ENCODE measurements at places on chromosomes 5 and 9. TPM values are rescaled to one million over a fixed set of nuclear protein-coding genes. Genes with fewer than 3 reads are reported as not detected.
A peak's percentile ranks its signal among the peaks of the same experiment; 100 is the strongest.

The DDX4 gene
- total RNA-seq, result not detected

DNA sequence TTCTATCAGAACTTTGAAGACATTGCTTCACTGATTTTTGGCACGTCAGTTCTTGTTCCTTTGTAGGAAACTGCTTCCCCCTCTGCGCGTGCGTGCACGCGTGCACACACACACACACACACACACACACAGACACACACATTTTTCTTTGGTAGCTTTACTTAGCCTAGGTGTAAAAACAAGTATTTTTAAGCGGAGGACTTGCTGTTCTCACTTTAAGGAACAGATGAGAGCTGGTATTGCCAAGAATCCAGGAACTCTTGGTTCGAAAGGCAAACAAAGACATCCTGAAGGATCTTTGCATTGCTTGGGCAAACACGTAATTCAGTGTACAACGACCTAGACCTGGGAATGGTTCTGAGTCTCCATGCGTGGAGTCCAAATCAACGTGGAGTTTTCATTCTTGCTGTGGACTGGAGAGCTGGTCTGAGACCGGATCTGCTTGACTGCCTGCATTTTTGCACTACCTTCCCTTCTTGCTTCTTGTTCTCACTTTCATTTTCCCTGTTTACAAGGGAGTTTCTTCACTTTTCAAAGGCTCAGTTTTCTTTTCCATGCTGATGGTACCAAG, 8.2 kb downstream of the TMEM268 start:
- DNase-seq, result no peak

DNA sequence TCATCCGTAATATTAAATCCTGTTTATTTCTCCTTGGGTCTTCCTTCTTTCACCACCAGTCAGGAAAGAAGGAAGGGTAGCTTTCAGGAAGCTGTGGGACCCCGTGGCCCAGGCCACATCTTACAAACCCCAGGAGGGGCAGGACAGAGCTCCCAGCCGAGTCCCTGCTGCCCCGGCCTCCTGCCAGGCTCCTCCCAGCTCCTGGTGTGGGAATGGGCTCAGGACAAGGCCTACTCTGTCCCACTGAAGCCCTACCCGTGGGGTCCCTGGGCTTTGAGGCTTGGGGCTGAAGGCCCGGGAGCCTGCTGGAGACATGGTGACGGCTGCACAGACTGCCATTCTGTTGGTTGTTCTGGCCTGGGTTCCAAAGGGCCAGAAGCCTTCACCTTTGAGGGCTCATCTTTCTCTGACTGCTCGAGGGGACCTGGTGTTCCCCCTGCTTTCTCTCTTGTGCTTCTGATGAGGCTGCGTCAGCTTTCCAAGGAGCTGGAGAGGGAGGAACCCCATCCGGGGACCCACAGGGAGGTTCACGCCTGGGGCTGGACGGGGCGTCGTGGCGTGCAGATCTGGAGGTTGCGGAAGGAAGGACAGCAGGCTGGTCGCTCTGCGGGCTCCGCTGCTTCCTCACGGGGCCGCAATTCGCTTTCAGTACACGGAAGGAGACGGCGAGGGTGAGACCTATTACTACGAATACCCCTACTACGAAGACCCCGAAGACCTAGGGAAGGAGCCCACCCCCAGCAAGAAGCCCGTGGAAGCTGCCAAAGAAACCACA, 86.6 kb downstream of the COL5A1 start:
- no peak for DNase-seq

- DNase-seq, result no peak
These were observed 7.8 kb upstream of the DNAJC18 start for GRCh38 chr5:139446956-139447779.

DNA sequence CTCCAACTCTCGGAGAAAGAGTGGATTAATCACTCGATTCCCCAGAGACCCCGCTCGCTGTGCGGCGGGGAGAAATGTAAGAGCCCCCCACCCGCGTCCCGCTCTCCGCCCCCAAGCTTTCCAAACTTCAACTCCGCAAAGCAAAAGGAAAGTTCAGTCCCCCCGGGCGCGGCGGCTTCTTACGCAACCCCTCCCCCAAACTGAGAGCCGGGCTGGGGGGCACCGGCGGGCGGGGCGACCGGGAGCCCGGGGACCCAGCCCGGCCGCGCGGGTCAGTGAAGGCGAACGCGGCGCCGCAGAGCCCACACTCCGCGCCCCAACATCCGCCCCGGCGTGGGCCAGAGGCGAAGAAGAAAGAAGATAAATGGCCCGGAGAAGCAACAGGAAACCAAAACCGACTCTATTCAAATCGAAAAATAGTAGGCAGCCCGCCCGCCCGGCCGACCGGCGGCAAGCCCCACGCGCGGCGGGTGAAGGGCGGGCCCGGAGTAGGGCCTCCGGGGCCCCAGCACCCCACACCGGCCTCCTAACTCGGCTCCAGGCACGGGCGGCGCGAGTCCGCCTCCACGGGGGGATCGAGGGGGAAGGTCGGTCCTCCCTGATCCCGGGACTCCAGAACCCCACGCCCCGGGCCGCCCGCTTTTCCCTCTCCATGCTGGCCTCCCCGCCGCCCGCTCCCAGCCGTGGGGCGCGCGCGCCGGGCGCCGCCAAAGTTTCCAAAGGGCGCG, 720 bp downstream of the NOTCH1 start:
- DNase-seq, result no peak

- no peak for DNase-seq
These were observed 43.9 kb downstream of the SLC46A2 start for GRCh38 chr9:112846528-112847488.

DNA sequence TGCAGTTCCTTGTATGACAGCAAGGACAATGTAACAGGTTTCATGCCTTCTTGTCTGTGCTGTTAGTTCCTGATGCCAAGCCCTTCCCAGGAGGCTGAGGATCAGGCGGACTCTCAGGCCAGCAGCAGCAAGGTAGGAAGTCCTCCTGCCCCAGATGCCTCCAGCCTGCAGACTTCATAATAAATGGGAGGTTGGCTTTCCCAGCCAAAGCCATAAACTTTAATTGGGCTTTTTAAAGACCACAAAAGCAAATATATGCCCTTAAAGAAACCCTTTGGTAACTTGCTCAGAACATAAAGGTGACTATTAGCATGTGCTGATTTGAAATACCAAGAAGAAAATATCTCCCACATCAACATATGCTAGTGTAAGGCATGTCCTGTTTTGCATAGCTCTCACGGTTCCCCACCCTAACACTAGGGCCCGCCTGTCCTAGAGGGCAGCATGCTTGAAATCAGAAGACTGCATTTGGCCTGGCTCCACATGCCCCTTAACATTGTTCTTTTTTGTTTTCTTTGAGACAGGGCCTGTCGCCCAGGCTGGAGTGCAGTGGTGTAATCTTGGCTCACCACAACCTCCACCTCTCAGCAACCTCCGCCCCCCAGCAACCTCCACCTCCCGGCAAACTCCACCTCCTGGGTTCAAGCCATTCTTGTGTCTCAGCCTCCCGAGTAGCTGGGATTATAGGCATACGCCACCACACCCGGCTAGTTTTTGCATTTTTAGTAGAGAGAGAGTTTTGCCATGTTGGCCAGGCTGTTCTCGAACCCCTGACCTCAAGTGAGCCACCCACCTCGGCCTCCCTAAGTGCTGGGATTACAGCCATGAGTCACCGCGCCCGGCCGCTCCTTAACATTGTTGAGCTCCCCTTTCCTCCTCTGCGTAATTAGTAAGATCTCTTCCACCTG, 44.6 kb upstream of the FCN1 start:
- no peak for DNase-seq

- DNase-seq, result peak; percentile 73
These were observed at the start of gene PRR16 for GRCh38 chr5:120463991-120464626. Gene PRR16 (plus strand): TSS chr5:120464300.

DNA sequence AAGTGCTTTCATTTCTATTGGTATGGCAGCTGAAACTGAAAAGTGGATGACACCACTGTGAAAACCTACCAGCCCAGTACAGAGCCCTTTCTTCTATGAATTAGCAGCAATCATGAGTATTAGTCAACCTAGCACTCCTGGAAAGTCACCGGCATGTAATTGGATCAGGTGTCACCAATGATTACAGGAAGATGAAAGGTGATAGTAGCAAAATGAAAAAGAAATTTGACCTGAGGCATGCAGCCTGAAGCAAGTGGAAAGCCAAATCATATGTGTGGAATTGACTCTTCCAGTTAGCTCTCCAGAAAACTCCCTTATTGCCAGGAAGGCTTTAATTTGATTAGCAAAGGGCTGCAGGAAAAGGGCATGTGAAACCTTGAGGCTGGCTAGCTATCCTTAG, 81.2 kb upstream of the NAA35 start:
- DNase-seq, result no peak

DNA sequence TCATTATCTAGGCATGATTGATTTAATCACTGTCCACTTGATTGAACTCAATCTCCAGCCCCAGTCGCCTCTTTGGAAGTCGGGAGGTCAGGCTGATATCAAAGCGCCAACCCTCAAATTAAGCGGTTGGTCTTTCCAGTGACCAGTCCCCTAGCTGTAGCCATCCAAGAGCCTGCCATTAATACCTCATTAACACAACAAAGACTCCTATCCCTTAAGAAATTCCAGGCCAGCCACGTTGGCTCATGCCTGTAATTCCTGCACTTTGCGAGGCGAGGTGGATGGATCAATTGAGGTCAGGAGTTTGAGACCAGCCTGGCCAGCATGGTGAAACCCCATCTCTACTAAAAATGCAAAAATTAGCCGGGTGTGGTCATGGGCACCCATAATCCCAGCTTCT, 27.4 kb upstream of the GCNT1 start:
- no peak for DNase-seq

GRCh38 chr5:172855597-172856292, 21.7 kb downstream of the ERGIC1 start:
- DNase-seq, result peak; percentile 75

GRCh38 chr5:147018812-147019211, 140.3 kb upstream of the PPP2R2B start:
- DNase-seq, result no peak

All from G401 (cell line).